NCI-H226 (cell line): ENCODE measurements at places on chromosomes 3 and 15.
A peak's percentile ranks its signal among the peaks of the same experiment; 100 is the strongest.

GRCh38 chr3:149368201-149368673 is 9.2 kb downstream of the TM4SF1 start:
- no peak for DNase-seq

GRCh38 chr3:45659661-45660566 is 29.3 kb upstream of the SACM1L start:
- peak; percentile 45 for DNase-seq

GRCh38 chr3:172241405-172241804 is 202.0 kb downstream of the FNDC3B start:
- DNase-seq, result no peak

- peak; percentile 76 for DNase-seq
Observed at GRCh38 chr3:142808103-142808917, 80.6 kb downstream of the PCOLCE2 start.

DNA sequence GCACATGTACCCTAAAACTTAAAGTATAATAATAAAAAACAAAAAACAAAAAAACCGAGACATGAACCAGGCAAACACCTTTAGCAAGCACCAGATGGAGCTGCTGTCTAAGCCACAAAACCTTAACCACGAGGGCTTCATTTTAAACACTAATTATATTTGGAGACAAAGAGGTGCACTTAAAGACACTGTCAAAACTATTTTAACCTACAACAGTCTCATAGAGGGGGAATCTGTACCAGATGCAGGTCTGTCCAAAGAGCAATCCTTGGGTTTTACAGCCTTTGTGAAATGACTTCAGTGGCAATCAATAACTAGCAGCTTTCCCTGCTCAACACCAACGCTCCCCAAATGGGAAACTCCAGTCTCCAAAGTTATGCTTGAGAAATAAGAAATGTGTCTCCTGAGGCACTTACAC is 115.7 kb upstream of the TSPAN3 start:
- no peak for DNase-seq

- DNase-seq, result peak; percentile 54
Observed at GRCh38 chr15:70140543-70141375, 43.0 kb upstream of the TLE3 start.

- peak; percentile 14 for DNase-seq
Observed at GRCh38 chr3:149316437-149316836, 17.0 kb downstream of the TM4SF18 start.

- peak; percentile 28 for DNase-seq
Observed at GRCh38 chr3:31116651-31117050, 222.2 kb upstream of the GADL1 start.

DNA sequence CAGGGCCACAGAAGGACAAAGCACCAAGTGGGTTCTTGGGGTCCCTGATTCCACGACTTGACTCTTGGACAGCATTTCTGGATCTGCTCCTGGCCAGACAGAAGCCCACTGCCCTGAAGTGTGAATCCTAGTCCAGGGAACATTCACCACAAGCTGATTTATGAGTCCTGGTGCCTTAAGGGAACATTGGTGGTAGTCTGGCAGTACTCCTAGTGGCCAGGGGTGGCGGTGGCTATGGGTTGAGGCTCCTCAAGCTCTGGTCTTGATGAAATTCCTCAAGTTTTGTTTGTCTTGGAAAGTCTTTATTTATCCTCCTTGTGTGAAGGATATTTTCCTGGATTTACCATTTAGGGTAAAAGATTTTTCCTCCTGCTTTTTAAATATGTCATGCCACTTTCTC is 307.5 kb downstream of the PYDC2 start:
- no peak for DNase-seq

GRCh38 chr3:69210068-69210730 is 87.8 kb upstream of the LMOD3 start:
- DNase-seq, result no peak

GRCh38 chr3:104044002-104044401 is 1322.7 kb upstream of the ALCAM start:
- peak; percentile 27 for DNase-seq

- DNase-seq, result no peak
Observed at GRCh38 chr3:115148142-115148790, 1.2 kb upstream of the ZBTB20 start.

GRCh38 chr3:59759298-59760031 is 709.6 kb upstream of the CFAP20DC start:
- DNase-seq, result no peak

DNA sequence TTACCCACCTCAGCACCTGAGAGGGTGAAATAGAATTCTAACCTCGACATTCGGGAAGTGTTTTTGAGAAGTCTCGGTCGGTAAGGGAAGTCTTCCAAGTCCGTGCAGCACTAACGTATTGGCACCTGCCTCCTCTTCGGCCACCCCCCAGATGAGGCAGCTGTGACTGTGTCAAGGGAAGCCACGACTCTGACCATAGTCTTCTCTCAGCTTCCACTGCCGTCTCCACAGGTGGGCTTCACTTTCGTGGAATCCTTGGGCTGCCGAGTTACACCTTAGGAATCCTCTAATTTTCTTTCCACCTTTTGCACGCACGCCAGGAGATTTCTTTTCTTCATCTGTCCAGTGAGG is 775 bp downstream of the CCNDBP1 start:
- no peak for DNase-seq

DNA sequence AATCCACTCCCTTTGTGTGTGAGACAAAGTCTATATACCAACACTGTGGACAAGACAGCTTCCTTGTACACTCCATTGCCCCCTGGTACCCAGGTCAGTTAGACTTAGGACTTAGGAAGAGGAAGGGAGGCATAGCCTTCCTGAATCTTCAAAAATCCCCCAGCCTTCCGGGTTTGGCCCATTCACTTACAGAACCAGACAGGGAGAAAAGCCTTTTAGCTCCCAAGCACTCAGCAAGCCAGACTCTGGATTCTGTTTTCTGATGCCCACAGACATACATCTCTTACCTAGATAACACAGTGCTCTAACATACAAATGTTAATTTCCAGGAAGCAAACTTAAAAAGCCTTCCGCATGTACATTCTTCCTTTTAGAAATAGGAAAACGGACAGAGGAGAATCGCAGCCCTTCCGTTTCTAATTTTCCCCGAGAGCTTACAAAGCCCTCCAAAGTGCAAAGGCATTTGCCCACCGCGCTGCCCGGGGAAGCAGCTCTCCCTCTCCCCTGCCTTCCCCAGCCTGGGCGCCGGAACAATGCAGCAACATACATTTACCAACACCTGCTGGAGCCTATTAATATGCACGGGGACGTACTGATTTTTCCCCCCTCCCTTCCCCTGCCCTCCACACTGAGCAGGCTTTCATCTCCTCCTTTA is 442.0 kb downstream of the MAGI1 start:
- DNase-seq, result no peak

- DNase-seq, result no peak
Observed at GRCh38 chr3:17432236-17432635, 310.2 kb downstream of the TBC1D5 start.

DNA sequence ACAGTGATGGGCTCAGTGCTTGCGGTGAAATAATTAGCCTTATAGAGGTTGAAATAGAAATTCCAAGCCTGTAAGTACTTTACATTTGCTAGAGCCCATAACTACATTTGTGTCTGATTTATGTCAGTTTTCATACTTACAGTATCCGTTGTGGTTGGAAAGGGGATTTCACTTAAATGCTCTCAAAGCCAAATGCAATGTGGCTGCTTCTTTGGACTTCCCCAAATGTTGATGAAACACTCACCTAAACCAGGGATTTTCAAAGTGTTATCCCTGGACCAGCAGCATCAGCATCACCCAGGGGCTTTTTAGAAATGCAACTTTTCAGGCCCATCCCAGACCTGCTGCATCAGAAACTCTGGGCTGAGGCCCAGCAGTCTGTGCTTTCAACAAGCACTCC is 378.7 kb downstream of the MCTP2 start:
- no peak for DNase-seq

DNA sequence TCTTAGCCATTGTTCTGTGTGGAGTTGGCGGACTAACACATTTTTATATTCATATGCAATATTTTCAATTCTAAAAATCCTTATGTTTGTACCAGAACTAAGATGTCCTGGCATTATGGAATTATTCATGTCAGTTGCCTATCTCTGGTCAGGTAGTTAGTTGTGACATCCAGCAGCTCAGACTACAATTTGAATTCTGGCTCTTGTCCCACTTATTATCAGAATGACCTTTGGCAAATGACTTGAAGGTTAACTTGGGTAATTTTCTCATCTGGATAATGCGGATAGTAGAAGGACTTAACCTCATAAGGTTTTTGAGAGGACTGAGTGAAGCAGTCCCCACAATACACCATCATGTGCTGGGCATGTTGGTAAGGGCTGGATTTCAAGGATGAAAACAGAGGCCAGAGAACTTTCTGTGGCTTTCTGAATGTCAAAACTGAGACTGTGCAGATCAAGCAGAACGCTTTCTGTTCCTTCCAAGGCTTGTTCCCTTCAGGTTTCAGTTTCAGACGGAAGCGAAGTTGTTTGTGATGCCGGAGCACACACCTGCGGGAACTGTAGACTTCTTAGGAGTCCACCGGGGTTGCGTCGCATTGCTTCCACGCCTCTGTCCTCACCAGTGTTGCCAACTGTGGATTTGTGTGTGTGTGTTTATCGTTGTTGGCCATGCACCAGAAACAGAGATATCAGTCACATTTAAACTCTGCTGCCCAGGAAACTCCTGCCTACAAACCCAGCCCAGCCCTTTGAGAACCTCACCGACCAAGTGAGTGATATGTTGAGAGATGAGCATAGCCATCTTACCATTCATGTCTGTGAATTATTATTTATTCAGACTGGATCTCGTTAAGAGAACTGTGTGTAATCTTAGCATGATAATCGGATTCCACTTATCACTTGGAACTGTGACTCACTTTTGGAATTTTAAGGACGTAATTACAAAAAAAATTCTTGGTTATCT is 76.0 kb downstream of the PTPRG start:
- DNase-seq, result peak; percentile 75

GRCh38 chr3:33644582-33644981 is 73.5 kb downstream of the CLASP2 start:
- DNase-seq, result no peak

- no peak for DNase-seq
Observed at GRCh38 chr15:91142106-91142744, 42.2 kb downstream of the SV2B start.

DNA sequence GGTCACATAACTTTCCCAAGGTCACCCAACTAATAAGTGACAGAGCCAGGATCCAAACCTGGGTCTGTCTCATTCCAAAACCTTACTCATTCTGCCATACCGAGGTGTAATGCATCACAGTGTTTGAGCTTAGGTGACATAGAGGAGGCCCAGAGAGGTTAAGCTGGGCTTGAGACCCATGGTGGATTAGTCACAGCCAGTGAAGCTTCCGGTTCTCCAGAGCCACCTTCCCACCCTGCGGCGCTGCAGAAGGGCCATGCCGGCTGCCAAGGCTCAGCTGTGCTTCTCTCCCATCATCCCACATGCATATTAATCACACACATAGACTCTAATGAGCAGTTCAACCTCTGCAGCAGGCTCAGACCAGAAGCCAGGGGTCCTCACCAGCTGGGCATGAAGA is 42.2 kb downstream of the SPSB4 start:
- DNase-seq, result no peak

- no peak for DNase-seq
Observed at GRCh38 chr3:14286887-14287500, 108.4 kb downstream of the LSM3 start.

GRCh38 chr3:38084334-38085310 is 45.6 kb downstream of the DLEC1 start:
- DNase-seq, result no peak

DNA sequence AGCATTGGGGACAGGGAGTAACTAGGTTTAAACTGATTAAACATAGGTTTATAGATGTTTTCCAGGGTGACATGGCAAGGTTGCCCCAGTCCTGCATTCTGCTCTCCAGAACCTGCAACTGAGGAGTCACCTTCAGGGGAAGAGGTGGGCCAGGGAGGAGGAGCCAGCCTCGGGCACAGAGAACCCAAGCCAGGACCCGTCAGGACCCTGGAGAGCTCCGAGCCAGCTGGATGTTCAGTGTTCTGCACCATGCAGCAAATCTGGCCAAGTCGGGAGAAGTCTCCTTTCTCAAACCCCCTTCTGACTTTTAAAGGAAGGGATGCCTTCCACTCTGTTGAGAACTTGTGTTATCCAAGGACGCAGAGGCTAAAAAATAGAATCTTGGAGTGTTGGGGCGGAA is 62.1 kb upstream of the SLC6A11 start:
- peak; percentile 16 for DNase-seq

DNA sequence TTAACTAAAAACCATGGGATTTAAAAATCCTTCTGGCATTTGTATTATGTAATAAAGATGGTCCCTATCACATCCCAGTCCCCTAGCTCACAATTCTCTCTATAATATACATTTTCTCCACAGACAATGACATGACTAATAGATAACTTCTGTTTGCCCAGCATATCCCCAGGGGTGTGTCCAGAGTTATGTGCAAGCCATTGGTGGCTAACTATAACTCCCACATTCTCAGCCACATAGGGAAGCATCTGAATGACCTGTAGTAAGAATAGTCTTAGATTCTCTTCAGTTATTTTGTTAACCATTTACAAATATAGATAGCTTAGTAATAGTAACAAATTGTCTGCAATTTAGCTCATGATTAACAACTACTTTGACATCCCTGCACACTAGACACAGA is 52.2 kb upstream of the RBSN start:
- DNase-seq, result peak; percentile 43

DNA sequence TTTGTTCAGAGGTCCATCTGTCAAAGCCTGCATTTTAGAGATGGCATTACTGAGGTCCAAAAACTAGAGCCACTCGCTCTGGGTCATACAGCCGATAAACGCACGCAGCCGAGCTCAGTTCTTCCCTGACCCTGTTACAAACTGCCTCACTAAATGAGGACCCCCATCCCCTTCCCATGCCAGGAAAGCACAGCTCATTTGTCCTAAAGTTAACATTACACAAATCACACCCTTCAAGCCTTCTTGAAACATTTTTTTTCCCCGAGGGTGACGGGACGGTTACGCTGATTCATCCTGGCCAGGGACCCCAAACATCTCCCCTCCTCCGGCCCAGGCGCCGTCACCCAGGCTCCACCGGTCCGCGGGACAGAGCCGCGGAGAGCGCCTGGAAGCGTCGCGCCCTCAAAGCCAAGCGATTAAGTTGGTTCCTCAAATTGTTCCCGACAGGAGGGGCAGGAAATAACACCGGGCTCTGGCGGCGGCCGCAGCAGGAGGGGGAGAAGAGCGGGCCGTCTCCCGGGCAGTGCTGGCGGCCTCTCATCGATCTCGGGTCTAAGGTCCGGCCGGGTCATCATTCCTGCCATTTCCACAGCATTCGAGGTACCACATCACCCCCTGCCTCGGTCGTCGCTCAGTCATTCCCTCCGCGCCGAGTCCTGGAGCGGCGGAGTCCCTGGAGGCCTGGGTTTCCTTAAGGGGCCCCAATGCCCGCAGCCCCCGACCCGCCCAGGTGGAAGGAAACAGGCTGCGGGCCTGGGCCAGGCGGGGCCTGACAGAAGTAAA is 619 bp upstream of the CMTM8 start:
- DNase-seq, result no peak

GRCh38 chr3:112818289-112818688 is 28.4 kb downstream of the CD200R1L start:
- DNase-seq, result no peak

GRCh38 chr15:86446253-86446640 is 366.6 kb downstream of the AGBL1 start:
- DNase-seq, result no peak

- peak; percentile 42 for DNase-seq
Observed at GRCh38 chr3:59212128-59212779, 162.4 kb upstream of the CFAP20DC start.
